ENCODE measurements at places on chromosomes 2 and 18.
A peak's percentile ranks its signal among the peaks of the same experiment; 100 is the strongest.

GRCh38 chr18:905307-905947, 756 bp downstream of the ADCYAP1 start:
- DNase-seq, result no peak

DNA sequence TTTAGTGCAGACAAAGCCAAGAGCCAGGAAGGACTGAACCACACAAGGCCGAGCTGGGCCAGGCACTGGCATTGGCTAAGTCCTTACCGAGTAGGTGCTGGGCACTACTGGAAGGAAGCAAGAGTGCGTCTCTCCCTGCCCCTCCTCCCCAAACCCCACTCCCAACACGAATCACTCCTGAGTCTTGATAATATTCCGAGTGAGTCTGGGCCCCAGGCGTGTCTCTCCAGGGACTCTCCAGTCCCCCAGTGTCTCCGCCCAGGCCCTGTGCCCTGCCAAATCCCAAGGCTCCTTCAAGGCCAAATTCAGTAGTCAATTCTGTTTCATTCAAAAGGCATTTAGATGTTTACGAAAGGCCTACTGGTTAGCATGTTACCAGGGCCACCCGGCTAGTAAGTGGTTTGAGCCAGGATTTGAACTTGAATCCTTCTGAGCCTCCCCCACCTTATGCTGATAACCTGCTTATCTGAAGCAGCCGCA, 82.8 kb downstream of the GLI2 start:
- no peak for DNase-seq

- no peak for DNase-seq
These were observed 206.8 kb downstream of the L3MBTL4 start for GRCh38 chr18:6207941-6208340.

- DNase-seq, result peak; percentile 18
These were observed 347.0 kb upstream of the ID2 start for GRCh38 chr2:8334866-8335325.

GRCh38 chr18:41146301-41146700, 808.7 kb upstream of the PIK3C3 start:
- no peak for DNase-seq

- no peak for DNase-seq
These were observed 28.9 kb downstream of the NYAP2 start for GRCh38 chr2:225428360-225428759.

GRCh38 chr2:12684471-12684936, 32.2 kb upstream of the TRIB2 start:
- no peak for DNase-seq

DNA sequence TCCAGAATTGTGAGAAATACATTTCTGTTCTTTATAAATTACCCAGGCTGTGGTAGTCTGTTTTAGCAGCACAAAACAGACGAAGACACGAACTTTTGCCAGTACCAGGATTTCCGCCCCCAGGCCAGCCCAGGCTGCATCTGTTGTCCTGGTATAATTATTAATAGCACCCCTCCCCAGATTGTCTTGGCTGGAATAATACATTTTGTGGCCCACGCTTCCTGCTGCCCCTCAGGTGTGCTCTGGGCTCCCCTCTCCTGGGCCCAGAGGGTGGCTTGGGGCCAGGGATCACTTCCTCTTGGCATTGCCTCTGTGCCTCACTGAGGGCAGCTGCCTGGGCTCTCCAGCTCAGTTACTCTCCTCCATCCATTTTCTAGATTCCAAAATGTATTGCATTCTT, 102.1 kb upstream of the HS6ST1 start:
- DNase-seq, result no peak

- DNase-seq, result no peak
These were observed 147.4 kb upstream of the REV1 start for GRCh38 chr2:99637159-99637697.

DNA sequence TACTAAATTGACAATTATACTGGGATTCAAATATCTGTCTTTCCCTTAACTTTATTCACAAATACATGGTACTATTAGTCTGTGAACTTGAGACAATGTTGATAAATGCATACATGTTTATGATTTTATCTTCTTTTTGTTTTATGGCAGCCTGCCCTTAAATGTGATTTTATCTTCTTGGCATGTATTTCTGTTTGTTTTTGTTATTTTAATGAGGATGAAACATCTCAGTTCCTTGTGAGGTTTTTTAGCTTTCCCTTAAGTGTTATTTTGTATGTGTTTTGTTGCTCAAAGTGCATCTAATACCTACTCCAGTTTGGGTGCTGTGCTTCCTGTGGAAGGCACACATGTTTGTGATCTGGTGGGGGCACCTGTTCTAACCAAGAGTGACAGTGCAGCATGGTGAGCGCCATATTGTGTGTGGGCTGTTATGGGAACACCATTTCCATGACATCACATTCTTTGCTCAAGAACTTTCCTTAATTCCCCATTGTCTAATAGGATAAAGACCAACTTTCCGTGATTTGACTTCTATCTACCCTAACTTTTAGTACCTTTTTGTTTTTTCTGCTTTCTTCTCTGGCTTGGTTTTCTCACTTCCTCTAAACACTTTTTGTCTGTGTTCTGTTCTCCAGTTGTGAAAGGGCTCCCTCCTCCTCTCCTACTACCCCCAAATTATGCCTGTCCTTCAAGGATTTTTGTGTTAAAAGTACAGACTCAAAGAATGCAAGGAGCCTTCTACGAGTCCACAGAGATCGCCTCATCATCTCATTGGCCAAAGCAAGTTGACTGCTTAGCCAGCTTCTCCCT, 162.1 kb upstream of the TTC39C start:
- DNase-seq, result no peak

DNA sequence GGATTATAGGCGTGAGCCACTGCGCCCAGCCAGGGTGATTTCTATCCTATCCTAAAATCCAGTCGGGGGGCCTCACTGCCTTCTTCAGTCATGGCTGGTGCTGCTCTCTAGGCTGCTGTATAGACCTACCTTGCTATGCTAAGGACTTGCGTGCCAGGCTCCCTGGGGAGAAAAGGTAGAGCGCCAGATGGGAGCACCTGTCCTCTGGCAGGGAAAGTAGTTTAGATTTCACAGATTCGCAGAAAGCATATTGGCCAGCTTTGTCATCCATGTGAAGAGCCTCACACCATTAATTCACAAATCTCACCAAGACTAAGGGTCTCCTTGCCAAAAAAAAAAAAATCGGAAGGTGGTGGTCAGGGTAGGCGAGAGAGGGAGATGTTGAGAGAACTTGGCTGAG, 217.6 kb downstream of the ATAD2B start:
- no peak for DNase-seq

DNA sequence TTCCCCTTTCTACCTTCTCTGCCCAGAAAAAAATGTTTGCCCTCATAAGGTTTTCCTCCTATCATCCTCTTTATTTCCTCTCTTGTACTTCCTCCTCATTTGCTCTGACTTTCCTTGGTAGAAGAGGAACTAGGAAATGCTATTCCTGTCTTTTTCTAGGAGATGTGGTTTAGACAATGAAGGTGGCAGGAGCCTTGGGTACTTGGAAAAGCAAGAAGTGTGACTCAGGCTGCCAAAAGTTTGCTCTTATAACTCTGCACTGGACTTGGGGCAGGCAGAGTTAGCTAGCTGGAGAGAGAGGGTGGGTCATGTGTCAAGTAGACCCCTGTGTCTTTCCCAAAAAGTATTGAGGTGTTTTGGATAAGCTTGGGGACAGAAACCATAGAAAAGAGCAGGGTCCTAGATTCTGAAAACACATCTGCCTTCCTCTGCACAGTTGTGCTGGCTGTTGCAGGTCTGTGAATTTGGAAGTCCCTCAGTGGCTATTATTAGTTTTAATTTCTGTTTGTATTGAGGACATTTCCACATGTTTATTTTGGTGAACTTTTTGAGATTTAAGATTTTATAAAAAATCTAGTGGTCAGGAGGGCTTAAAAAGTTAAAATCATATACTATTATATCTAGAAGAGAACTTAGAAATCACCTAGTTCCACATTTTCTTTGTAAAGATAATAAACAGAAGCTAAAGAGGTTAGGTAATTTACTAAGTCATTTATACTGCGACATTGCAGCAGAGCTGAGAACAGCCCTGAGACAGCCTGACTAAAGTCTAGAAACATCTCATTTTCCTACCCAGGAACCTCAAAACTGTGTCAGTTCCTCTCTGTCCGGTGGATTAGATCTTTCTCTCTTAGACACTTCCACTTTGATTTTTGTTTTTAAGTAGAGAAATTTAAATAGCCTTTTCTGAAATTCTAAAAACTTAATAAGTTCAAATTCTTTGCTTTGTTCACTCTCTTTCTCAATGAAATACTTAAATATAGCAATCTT, 16.0 kb downstream of the INSIG2 start:
- DNase-seq, result no peak

DNA sequence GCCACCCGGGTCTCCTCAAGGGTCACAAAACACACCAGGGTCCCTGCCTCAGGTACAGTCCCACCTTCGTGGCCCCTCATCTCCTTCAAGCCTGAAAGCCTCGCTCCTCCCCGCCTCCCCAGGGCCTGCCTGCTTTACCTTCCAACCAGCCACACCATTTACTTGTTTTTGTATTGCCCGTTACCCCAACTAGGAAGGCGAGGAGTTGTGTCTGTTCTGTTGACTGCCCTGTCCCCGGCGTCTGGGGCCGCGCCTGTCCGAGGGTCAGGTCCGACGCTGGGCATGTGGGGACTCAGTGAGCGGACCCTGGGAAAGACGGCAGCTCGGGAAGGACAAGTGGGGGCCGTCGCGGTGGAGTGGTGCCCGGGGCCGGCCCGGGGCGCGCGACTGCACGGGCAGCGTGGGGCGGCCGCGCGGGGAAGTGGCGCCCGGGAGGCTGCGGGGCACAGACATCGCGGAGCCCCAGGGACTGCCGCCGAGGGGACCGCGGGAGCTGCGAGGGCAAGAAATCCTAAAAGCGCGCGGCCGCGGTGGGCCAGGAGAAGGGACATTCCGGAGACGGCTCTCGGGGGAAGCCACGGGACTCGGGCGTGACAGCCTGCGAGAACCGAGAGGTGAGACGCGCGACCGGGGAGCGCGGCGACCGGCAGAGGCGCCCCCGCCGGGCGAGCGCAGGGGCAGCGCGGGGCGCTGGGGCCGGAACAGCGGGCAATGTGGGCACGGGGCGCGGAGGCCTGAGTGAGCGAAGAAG, 797 bp upstream of the GRHL1 start:
- DNase-seq, result peak; percentile 43

GRCh38 chr2:20560891-20561636, 89.8 kb downstream of the HS1BP3 start:
- no peak for DNase-seq

DNA sequence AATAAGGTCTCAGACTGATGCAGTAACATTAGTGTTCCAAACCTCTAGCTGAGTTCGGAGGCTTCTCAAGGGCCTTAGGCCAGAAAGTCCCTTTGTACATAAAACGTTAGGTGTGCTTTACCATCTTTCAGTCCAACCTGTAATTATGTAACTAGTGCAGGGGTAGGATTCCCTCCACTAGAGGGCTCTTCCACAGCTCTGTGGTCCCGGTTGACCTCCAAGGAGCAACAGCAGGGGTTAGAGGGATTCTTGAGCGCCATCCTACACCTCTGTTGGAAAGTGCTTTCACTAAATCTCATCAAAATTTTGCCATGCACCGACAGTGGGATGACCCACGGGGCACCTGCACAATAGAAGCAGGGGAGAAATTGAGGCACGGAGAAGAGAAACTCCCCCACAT, 155.8 kb upstream of the LRP1B start:
- no peak for DNase-seq

GRCh38 chr2:60337142-60337497, 216.3 kb downstream of the BCL11A start:
- DNase-seq, result peak; percentile 36

DNA sequence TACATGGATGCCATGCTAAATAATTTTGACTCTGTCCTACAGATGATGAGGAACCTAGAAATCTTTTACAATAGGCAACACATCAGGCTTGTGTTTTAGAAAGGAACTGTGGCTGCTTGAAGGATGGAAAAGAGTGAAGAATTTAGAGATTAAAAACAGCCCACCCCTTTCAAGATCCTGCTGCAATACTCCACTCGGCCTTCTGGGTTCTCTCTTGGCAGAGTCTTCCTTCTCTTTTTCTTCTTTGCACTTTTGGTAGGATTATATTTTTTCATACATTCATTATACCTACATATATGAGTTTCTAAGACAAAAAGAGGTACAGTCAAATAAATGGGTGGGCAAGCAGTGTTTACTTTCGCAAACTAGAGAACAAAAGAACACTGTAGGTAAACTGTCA, 474.3 kb downstream of the ERBB4 start:
- DNase-seq, result no peak

DNA sequence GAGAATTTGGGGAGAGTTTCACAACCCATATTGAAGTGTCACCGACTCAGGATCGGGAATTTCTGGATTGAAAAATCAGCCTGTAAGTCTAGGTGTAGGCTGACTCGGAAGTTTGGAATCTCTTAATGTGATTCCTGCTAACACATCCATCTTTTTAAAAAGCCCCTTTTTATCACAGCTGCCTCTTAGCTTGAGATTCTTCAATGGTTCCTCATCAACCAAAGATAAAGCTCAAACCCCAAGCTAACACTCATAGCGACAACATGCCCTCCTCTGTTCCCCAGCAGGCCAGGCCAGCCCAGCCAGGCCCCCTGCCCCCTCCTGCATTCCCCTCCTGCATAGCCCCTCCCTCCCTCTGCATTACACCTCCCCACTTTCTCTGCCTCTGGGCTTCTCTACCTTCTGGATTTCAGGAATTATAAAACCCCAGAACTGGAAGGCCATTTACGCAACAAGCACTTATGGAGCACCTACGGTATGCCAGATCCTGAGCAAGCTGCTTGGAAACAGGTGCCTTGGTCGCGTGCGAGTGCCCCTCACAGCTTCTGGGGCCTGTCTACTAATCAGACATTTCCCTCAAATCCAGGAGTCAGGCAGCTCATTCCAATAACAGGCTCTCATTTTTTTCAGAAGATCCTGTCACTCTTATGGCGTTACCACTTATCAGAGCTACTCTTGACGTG, 63.4 kb downstream of the EMX1 start:
- no peak for DNase-seq

GRCh38 chr18:55738483-55739114, 150.6 kb upstream of the TCF4 start:
- no peak for DNase-seq

- no peak for DNase-seq
These were observed 376.9 kb upstream of the TMEFF2 start for GRCh38 chr2:192571636-192572035.
